Tibial nerve (tissue), 4 donors: ENCODE measurements at places on chromosomes 12 and 14. TPM values are rescaled to one million over a fixed set of nuclear protein-coding genes. Genes with fewer than 3 reads are reported as not detected.

GRCh38 chr12:111093428-111094142 lies 173.2 kb upstream of the MYL2 start:
- DNase-seq, result no peak

DNA sequence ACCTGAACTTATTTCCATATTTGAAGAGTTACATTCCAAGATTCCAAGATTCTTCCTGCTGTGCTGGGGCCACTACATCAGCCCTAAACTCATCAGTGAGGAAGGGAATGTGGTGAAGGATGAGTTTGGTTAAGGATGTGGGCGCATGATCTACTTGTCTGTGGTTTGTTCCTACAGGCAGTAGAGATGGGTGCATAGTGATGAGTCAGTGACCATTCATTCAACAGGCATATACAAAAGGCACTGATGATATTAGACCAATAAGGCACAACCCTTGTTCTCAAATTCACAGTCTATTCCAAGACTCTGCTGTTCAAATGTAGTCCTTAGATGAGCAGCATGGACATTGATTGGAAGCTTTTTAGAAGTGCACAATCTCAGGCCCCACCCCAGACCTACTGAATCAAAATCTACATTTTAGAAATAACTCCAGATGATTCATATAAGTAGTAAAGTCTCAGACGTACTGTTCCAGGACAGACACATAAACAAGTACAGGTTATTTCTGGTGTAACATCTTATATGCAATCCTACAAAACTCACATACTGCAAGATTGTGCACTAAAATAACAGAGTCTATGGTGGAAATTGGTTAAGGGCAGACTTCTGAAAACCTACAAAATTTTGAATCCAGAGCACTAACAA lies 47.7 kb upstream of the MAP3K9 start:
- no peak for DNase-seq

DNA sequence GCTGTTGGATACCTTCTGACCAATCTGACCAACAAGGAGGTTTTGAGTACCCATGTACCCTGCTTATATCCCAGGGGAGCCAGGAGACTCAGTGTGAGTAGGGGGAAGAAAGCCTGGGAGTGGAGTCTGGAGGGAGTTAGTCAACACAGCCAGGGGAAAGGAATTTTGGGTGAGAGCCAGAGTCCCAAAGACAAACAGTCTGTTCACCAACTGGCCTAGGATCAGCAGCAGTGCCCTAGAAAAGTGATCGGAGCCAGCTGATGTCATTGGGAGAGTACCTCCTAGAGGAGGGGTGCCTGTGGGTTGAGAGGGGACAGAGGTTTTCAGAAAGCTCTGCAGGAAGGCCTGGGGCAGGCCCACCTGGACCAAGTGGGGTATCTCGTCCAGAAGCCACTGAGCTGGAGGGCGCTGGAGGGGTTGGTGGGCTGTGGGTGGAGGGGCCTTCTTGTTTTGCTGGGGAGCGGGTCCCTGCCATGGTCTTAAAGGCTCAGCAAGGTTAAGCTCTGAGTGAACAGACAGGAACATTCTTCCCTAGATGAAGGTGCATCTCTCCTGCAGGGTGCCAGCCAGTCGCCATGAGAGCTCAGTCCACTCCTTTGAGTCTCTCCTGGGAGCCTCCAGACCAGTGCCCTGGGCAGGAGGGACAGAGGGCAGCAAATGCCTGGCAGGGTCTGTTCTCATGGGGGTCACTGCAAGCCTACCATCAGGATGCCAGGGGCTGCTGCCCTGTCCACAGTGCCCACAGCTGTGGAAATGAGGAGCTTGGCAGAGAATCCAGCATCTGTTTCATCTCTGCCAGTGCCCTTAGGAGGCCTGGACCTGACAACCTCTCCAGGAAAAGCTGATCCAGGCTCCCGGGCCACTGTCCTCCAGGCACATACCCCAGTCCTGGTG lies 63.6 kb downstream of the CHGA start:
- DNase-seq, result no peak

- DNase-seq, result no peak
These were observed at the start of gene GPD1 for GRCh38 chr12:50103767-50104321. TSS of gene GPD1 (plus strand) at chr12:50104008. CDS start at chr12:50104051, 43 bp downstream.

- DNase-seq, result no peak
These were observed 54.5 kb upstream of the ASPG start for GRCh38 chr14:104030958-104031357.

DNA sequence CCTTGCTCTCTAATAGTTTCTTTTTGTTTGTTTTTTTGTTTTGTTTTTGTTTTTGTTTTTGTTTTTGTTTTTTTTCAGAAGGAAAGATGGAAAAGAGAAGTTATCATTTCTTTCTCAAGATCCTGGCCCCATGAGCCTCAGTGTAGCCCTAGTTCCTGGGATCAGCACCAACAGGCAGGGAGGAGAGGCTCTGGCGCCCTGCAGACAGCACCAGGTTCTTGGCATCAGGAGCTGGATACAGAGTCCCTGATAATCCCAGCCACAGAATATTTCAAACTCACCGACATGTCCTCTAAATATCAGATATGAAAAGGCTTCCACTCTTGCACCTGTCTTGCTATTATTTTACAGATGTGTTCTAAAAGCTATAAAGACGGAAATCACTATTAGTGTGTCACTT lies 52.7 kb downstream of the FOXN3 start:
- no peak for DNase-seq

GRCh38 chr12:124171231-124171979 lies 123.5 kb upstream of the RFLNA start:
- no peak for DNase-seq

GRCh38 chr14:63938198-63939005 lies 85.6 kb downstream of the SYNE2 start:
- DNase-seq, result no peak

DNA sequence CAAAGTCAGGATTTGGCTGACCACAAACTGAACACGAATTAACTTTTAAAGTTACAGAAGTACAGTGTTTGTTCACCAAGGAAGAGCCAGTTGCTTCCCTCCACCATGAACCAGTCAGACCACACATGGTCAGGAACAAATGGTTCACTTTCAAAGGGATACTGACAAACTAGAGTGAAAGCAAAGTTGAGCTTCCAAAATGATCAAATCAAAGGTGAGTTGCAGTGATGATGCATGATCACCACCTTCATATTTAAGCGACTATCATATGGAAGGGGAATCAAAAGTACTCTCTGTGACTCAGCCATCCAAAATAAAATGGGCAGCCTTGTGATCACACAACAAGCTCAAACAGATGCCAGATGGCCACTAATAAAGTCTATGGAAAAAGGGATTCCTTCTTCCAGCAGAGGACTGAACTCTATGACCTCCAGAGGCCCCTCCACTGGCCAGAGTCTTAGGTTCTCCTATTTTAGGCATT lies 13.1 kb downstream of the NT5DC3 start:
- no peak for DNase-seq

- DNase-seq, result peak; percentile 68
These were observed 1.6 kb upstream of the INF2 start for GRCh38 chr14:104687601-104688504.

DNA sequence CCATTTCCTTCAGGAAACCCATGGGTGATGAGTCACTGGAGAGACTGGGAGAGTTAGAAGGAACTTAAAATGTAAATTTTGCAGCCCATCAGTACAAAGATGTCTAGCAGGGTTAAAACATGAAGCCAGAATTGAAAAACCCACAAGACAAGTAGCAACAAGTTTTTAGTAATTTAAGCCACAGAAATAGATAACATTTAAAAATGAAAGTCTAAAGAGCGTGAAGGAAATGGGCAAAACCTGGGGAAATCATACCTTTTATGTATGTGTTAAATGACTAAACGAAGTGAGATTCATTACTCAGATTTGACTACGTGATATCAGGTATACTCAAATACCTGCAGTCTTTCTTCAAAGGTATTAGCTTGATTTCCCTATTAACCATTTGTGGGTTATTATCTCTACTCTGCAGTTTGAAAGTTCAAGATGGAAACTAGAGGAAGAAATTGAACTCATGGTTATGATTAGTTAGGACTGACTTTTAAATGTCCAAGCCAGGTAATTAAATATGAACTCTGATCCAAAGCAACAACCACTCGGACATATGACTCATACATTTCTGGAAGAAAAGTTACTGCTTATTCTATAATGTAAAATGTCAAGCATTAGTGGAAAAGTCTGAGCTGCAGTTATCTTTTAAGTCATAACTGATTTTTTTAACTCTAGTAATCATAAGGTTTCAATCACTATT lies 84.1 kb downstream of the ITPR2 start:
- DNase-seq, result no peak

- DNase-seq, result no peak
These were observed 33.8 kb upstream of the SMUG1 start for GRCh38 chr12:54222609-54223008.

DNA sequence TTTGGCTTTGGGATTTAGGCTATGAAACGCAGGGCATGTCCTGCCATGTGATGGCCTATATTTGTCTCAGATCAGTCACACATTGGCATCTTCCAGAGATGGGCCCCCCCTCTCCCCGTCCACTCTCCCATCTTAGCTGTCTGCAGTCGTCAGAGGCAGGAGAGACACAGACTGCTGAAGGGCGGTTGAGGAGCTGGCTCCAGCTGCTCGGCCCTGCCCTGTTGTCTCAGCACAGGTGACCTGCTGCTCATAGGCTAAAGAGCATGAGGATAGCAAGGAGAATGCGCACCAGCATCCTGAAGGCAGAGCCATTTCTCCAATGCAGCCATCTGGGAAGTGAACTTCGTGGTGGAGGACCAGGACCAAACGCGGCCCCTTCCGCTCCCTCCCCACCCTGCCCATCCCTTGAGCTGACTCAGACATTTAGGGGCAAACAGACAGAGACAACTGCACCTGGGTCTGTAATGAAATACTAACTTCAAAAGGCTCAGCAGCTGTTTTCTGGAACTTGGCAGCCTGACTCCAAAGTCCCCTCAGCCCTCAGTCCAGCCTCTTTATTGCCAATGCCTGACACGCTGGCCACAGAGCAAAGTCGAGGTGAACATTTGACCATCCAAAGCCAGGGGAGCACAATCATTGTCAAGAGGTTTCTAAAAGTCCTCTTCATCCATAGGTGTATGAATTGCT lies 22.3 kb downstream of the FZD10 start:
- no peak for DNase-seq

DNA sequence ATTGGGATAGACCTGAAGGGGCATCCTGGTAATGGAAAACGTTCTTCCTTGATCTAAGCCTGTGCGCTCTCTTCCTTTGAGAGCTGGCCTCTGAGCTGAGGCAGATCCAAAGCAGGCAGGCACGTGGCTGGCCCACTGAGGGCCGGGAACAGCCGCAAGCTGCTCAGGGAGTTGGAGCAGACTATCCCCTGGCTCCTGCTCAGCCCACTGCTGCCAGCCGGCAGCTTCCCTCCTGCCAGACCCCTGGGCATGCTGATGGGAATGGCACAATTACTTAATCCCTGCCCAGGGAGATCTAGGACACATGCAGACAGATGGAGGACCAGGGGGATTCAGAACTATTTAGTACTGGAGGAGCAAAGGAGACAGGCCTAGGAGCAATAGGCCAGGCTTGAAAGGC lies 14.4 kb downstream of the NEUROD4 start:
- DNase-seq, result no peak

OR4E1 gene
- total RNA-seq, result not detected

PRICKLE1 gene
- 37.4 TPM for total RNA-seq

PDE3A gene
- total RNA-seq, result 17.6 TPM

MMP19 gene
- 3.1 TPM for total RNA-seq

LALBA gene
- not detected for total RNA-seq

RNASE7 gene
- not detected for total RNA-seq

RD3L gene
- total RNA-seq, result not detected

ACOT6 gene
- not detected for total RNA-seq
